ENCODE measurements at places on chromosomes 6 and 20.

- DNase-seq: no peak
Measured at GRCh38 chr6:142851601-142852000, 93.4 kb downstream of the HIVEP2 start.

- no peak for DNase-seq
Measured at GRCh38 chr6:116528133-116528532, 16.7 kb downstream of the CALHM5 start.

GRCh38 chr20:15523400-15523799 lies 1049.8 kb downstream of the KIF16B start:
- no peak for DNase-seq

GRCh38 chr6:46024124-46024769 lies 8.6 kb upstream of the CLIC5 start:
- no peak for DNase-seq

DNA sequence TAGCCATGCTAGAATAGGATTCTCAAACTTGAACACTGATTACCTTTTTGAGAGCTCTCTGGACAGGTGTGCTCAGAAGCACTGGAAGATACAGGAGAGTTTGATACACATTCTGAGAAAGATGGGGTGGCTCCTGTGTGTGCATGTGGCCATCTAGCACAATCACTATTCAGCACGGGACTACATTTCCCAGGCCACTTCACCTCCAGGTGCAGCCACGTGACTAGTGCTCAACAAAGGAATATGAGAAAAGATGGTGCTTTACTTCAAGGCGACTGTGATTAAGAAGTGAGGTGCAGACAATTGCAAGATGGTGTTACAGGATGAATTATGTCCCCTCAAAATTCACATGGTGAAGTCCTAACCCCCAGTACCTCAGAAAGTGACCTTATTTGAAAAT lies 103.8 kb downstream of the BACH2 start:
- DNase-seq: no peak

DNA sequence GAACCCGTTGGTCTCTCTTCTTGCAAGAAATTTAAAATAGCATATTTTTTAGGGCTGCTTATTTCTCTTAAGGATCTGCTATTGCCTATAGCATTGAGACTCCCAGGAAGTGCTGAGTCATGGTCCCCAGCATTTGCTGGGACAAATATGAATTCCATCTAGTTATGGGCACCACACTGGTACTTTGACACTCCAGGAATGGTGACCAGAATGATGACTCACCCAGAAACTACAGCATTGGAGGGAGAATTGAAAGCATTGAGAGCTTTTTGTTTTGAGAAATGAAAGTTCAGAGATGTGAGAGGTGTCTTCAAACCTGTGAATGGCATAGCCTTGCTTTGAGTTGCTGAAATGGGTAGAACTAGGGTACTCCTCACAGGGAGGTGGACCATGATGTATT lies 699.7 kb downstream of the DHX35 start:
- no peak for DNase-seq

GRCh38 chr6:54695815-54696214 lies 150.8 kb upstream of the FAM83B start:
- no peak for DNase-seq

GRCh38 chr6:12075067-12075563 lies 63.0 kb downstream of the HIVEP1 start:
- no peak for DNase-seq

GRCh38 chr20:15759594-15759993 lies 813.7 kb downstream of the KIF16B start:
- DNase-seq: no peak

DNA sequence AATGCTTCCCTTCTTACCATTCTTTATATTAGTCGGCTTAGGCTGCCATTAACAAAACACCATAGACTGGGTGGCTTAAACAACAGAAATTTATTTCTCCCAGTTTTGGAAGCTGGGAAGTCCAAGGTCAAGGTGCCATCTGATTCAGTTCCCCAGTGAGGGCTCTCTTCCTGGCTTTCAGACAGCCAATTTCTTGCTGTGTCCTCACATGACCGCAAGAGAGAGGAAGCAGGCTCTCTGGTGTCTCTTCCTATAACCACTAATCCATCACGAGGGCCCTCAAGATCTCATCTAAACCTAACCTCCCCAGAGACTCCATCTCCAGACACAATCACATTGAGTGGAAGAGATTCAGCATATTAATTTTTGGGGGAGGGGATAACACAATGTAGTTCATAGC lies 193.0 kb upstream of the SGK1 start:
- DNase-seq: no peak

DNA sequence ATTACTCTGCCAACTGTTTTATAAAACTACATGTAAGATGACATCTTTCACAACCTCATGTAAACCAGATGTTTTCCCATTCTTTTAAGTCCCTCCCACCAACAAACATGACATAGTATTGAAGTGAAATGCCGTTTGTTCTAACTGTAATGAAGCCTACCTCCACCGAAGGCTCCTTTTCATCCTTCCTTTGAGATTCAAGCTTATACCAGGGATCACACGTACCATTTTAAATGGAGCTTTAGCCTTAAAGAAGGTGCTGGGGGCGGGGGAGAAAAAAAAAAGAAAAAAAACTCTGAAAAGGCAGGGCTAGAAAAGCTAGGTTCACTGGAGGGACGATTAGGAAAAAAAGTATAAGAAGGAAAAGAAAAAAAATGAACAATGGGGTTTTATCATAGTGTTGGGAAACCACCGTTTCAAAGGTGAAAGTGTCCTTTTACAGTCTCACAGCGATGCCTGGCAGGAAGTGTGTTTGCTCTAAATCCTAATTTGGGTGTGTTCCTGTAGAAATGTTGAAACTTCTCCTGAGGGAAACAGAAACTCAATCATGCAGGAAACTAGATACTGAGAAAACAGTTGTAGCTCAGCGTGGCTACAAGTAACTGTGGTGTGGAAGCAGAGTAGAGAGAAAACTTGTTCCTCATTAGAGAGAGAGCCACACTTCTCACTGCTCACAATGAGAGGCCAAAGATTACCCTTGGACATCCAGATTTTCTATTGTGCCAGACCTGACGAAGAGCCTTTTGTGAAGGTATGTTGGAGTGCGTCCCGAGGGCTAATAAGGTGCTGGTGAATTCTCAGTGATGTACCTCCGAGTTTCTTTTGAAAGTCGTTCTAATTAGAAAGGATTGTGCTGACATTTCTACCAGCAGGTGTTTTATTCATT lies 37.6 kb upstream of the HINT3 start:
- DNase-seq: peak; percentile 44

DNA sequence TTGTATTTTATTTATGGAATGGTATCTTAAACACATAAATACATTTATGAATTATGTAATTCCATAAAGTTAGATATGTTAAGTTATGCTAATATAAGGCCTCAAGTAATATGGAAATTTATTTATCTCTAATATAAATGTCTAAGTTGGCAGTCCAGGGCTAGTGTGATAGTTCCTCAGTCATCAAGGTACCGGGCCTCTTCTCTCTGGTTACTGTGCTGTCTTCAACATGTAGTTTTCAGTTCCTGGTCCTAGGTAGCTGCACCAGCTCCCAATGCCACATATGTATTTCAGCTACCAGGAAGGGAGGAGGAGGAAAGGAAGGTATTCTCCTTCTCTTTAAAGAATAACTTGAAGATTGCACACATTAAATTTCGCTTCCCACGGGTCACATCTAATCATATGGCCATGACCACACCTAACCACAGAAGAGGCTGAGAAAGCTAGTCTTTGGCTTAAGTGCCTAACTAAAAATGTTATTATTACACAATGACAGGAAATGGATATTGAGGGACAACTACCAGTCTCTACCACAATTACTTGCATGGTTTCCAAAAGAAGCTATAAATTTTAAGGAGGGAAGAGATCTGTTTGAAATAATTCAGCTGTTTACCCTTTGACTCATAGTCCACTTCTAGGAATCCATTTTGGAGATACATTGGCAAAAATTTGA lies 68.6 kb downstream of the BCKDHB start:
- DNase-seq: no peak

DNA sequence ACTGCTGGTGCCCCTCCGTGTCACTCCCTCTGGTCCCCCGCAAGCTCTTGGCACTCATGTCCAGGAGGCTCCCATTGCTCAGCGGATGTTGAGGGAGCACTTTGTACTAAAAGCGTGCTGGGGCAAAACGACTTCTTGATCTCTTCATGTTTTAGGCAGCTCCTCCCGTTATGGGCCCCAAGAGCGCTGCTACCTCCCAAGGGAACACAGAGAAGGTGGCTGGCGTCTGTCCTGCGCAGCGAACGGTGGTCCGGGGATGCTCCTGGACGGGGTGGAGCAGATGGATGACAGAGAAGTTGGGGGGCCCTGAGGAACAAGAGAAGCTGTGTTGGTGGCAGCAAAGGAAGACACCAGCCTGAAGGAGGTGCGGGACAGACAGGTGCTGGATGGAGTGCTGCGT lies 99.8 kb downstream of the TMEM242 start:
- no peak for DNase-seq
